ENCODE measurements at places on chromosomes 4 and X.

DNA sequence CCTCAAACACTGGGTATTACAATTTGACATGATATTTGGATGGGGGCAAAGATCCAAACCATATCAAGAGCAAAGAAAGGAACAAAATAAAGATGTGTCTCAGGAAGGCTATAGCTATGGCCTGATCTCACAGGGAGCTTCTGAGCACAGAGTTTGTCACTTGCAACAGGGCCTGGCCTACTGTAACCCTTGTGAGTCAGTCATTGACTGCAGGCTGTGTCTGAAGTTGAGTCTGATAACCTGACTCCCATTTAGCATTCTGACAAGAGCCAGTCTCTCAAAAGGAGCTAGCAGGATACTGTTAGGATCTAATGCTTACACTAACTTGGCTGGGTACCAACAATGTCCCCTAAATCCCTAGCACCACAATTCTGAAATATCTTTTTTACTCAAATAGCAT is 612.5 kb upstream of the TECRL start:
- DNase-seq: no peak

- no peak for DNase-seq
Measured at GRCh38 chr4:16136827-16137226, 53.0 kb upstream of the PROM1 start.

DNA sequence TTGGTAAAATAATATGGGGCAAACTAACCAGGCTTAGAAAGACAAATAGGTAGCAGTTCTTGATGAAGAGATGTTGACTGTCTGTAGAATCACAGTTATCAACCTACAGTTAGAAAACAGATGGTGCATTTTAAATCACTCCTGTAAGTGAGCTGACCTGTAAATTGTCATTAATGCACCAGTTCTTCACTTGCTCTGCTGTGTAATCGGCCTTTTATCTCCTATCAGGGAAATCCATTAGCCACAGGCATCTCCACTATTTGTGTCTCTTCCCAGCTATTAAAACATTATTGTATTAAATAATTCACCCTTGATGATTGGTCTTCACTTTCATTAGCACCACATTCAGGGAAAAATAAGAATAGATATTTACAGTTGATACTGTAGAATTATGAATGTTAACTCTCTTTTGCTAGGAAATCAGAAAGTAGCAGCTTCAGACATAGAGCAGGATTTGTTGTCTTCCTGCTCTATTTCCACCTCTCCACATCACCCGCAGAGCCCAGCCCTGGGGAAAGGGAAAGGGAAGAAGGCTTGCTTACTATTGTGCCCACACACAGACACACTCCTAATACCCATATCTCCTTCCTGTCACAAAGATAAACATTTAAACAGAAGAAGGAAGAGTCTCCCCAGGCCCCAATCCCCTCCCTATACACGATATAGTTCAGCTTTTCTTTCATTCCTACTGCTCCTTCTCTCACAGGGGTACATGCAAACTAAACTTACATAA is 97.1 kb downstream of the REELD1 start:
- no peak for DNase-seq

- DNase-seq: no peak
Measured at GRCh38 chr4:122542411-122543236, 78.2 kb downstream of the IL21 start.

DNA sequence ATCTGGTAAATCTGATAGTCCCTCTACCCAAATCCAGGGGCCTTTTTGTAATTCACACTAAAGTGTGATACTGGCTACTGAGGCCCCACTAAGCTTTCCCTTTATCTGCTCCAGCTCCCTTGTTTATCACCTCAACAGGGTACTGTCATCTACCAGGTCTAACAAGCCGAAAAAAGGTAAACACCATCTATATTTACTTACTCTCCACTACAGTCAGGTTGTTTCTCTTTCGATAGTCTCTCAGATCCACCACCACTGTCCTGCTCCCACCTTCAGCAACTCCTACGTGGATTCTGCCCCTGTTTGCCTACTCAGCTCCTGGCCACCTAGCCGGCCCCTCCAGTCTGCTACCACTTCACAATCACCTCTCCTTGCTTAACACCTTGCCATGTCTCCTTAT is 3.3 kb downstream of the ITIH6 start:
- DNase-seq: no peak

DNA sequence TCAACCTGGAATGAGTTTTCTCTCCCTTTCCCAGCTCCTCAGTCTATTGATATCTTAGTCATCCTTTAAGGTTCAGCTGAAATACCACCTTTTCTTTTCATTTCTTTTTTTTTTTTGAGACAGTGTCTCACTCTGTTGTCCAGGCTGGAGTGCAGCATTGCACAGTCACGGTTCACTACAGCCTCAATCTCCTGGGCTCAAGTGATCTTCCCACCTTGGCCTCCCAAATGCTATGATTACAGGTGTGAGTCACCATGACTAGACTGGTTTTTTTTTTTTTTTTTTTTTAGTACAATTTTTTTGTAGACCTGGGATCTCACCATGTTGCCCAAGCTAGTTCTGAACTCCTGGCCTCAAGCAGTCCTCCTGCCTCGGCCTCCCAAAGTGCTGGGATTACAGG is 28.9 kb downstream of the AFF1 start:
- DNase-seq: no peak

DNA sequence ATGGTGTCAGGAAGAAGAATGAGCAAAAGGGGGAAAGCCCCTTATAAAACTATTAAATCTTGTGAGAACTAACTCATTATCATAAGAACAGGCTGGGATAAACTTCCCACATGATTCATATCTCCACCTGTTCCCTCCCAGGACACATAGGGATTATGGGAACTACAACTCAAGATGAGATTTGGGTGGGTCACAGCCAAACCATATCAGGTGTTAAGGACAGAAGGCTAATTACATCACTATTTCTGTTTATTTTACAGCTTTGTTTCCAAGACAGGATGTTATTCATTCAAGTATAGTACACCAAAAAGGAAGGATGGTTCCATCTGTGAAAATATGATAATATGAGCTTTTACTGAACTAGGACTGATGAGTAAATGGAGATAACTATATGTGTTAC is 63.7 kb upstream of the ARSJ start:
- no peak for DNase-seq
